ENCODE measurements at places on chromosomes 11 and 22.

DNA sequence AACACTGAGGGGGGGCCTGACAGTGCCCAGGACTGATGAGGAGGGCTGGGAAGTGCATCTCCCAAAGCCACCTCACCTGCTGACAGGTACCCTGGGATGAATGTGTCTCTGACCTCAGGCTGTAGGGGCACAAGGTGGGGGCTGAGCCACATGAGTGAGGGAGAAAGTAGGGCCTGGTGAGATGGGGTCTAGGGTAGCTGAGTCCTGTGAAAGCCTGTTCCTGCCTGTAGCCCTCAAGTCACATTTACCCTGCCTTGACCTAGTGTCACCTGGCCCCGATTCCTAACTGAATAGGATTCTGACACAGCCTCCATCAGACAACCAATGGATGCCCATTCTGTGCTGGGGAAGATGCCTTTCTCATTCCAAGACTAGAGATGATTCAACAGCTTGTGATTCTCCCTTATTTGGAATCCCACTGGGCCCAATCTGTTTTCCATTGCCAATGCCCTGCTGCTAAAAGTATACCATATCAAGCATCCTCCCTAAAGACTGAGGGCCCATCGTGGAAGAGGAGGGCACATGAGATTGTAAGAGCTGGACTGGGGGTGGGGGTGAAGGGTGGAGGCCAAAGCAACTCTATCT lies 11.1 kb upstream of the RFPL1 start:
- no peak for DNase-seq

DNA sequence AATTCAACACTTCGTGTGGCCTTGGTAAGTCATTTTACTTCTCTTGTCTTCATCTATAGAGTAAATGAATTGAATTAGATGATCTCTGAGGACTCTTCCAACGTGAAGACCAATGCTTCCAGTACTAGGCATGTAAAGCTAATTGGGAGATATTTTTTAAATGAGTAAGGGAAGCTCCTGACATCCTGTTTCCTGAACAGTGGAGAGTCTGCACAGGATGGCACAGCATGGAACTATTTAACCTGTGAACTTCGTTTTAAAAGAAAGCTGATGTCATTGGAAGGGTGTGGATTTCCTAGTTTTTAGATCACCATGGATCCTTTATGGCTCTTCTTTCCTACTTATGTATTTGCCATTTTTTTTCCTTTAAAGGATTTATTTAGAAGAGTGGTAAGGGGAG lies 48.4 kb upstream of the HSD17B12 start:
- no peak for DNase-seq

DNA sequence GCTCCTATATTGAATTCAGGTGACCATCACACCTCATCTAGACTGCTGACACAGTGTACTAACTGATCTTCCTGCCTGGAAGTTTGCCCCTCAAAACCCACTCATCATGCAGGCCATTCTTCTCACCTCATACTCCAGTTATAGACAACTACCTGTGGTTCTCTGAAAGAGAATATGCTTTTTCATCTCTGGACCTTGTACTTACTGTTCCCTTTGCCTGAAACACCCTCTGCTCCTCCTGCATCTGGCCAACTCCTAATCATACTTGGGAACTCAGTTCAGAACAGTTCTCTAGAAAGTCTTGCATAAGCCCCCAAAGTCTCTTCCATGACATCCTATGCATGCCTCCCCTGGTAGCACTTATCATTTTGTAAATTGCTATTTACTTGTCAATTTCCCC lies 28.2 kb upstream of the P4HA3 start:
- no peak for DNase-seq

- DNase-seq: no peak
Observed at GRCh38 chr11:10641912-10642697, 51.5 kb downstream of the IRAG1 start.

DNA sequence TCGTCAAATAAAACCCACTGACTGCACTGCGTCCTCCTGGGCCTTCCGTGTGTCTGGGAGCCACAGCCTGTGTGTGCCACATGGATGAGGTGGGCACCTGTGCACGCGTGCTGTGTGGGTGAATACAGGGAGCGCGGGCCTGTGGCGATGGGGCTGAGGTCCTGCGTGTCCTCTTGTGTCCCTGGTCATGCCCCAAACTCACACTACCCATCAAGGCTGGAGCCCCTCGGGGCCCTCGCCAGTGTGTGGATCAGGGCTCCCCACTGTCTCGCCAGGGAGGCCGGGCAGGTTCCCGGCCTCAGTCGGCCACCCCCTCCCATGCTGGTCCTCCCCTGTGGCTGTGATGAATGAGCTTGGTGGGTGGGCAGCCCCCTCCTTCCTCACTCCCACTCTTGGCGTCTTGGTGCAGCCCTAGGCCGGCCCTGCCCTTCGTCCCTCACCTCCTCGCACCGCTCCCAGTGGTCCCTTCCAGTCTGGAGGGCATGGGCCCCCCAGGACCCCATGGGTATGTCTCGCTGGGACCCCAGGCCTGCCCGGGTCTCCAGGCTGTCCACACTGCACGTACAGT lies 707 bp upstream of the CD151 start:
- DNase-seq: no peak

DNA sequence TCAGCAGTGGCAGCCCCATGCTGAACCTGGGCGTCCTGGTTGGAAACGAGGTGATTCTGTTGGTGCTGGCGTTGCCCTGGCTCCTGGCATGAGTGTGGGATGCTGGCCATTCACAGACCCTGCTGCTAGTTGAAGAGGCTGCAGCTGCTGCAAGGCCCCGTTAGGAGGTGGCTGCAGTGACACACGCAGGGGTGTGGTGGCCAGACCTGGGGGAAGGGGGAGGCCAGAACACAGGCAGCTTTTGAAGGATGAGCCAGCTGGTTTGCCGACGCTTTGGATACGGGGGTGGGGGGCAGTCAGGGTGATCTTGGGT lies 77.2 kb downstream of the MORC2 start:
- no peak for DNase-seq

DNA sequence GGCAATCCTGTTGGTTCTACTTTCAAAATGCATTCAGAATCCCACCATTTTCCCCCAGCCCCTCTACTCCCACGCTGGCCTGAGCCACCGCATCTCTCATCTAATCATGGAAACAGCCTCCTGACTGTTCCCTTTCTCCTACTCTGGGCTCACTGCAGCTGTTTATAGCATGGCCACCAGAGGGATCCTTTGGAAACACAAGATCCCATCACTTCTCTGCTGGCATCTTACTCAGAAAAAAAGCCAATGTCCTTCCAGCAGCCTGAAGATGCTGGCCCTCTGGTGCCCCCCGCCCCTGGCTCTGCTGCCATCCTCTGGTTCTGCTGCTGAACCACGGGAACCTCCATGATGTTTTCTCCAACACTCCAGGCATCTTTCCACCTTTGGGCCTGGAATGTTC lies 11.1 kb downstream of the MS4A8 start:
- no peak for DNase-seq

- DNase-seq: no peak
Observed at GRCh38 chr11:32602657-32603415, 19.2 kb downstream of the EIF3M start.

- no peak for DNase-seq
Observed at GRCh38 chr22:41713004-41713403, 13.7 kb downstream of the MEI1 start.

DNA sequence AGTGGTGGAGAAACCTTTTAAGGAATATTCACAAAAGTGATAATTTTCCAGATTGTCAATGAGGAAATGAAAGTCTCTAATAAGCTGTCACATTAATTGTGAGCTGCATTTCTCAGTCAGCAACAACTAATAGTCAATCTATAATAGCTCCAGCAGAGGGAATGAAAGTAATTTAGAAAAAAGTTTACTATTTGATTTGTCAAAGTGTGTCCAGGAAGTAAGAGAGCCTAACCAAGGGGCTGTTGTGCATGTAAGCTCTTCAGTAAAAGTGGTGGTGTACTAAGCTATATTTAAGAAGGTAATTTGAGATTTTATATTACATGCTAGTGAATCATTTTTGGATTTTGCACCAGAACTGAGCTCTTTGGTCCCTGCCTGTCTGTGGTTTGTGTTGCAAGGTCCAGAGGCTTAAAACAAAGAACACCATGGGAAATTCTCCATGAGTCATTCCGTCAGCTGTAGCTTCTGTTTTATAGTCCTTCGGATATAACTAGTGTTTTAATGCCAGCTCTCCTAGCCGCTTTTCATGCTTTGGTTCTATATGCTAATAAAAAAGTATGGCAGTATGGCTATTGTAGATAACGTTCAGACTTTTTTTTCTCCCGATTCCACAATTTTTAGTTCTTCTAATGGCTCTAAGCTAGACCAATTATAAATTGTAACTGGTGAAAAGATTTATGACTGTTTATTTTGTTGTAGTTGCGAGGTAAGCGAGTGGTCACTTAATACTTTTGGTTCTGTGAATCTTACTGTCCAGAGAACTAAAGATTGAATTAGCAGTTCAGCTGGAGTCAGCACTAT lies 64.6 kb downstream of the ARHGEF12 start:
- no peak for DNase-seq

DNA sequence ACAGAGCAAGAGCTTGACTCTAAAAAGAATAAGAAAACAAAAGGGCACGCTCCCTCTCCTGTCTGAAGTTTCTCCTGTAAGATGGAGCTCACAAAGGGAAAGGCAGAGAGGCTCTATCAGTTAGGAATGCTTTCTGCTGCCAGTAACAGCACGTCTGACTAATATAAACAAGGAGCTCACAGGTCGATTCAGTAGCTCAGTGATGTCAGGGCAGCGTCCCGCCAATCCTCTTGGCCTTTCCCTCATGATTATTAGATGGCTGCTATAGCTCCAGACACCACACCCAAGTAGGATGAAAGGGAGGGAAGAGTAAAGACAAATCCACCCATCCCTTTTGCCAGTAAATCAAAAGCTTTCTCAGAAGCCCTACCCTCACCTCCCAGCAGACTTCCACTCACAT lies 51.3 kb upstream of the HMGXB4 start:
- DNase-seq: no peak

DNA sequence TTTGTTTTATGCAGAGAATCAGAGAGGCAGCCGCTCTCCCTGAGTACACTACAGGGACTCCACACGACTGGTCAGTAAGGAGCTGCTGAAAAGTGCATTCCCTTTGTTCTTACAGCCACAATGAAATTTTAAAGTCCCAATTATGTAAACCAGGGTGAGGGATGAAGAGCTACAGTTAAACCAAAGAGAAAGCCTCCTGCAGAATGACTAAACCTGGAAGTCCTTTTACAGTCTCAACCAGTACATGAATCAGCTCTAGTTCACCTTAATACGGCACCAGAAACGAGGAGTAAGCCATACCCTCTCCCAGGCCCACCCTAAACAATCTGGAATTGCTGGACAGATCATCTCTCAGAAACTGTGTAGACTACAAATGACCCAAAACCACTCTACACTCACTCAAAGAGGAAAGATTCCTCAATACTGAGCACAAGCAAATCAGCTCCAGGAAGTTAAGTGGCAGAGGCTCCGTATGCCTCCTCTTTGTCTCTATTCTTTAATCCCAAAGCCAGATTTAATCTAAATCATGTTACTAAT lies 113.1 kb downstream of the RBFOX2 start:
- no peak for DNase-seq

DNA sequence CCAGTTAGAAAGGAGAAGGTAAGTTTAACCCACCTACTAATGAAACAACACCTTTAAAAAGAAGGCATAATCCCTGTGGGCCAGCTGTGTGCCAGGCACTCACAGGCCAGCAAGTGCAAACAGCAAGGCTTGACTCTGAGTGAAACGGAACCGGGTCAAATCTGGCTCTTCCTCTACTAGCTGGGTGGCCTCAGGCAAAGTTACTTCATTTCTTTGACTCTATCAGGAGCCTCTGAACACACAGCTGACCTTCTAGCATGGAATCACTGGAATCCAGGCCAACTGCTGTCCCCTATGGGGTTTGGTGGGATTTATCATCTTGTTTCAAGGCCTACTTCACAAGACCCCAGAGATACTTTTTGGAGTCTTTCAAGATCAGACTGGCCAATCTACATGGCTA lies 3.3 kb downstream of the RAB38 start:
- no peak for DNase-seq

DNA sequence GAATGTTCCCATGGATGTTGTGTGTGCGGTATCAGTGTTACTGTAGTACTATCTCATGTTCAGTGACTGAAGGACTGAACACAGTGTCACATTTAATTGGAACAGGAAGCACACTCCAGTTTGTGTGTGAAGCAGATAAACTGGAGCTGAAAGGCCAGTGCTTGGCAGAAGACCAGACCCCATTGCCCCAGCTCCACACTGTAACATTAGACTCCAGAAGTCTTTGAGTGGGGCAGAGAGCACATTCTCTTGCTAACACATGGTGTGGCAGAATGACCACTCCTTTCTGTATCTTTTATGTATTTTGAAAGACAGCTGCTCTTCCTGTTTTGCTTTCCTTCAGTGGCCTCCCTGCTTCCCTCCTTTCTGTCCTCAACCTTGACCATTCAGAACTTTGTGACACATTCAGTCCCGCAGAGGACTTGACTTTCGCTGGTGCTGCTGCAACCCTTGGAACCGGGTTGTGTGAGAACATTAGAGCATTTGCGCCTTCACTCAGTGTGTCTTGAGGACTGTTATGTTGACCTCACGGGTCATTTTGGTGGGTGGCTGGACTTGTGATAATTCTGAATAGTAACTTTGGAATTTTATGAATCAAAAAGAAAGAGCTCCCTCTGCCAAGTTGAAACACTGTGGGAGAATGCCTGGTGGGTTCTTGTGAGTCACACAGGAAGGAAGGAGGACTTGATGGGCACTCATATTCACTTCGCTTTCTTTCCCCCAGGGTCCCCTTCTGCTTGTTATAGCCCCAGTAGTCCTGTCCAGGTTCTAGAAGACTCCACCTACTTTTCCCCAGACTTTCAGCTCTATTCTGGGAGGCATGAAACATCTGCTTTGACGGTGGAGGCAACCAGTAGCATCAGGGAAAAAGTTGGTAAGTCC lies 26.4 kb downstream of the AMOTL1 start:
- DNase-seq: no peak

DNA sequence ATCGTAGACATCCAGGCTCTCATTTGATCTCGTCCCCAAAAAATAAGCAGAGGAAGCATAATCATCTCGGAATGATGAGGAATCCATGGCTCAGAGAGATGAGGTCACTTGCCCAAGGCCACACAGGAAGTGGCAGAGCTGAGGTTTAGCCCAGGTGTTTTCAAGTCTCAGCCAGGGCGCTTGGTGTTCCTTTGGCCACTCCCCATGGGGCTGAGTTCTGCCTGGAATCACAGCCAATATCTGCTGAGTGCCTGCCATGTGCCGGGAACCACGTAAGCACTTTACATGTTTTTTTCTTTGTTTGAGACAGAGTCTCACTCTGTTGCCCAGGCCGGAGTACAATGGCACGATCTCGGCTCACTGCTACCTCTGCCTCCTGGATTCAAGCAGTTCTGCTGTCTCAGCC lies 29.5 kb upstream of the MYH9 start:
- DNase-seq: no peak

DNA sequence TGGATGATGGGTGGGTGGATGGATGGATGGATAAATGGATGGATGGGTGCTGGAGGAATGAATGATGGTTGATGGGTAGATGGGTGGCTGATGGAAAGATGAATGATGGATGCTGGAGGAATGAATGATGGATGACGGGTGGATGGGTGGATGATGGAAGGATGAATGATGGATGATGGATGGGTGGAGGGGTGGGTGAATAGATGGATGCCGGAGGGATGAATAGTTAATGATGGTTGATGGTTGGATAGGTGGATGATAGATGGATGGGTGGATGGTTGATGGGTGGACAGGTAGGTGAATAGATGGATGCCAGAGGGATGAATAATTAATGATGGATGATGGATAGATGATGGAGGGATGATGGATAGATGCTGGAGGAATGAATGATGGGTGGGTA lies 41.4 kb downstream of the ANO1 start:
- DNase-seq: no peak

- no peak for DNase-seq
Observed at GRCh38 chr11:62622476-62623089, 797 bp upstream of the B3GAT3 start.

- no peak for DNase-seq
Observed at GRCh38 chr22:30371981-30372380, 15.2 kb downstream of the CCDC157 start.

- DNase-seq: no peak
Observed at GRCh38 chr11:5004424-5005274, 10.0 kb downstream of the OR51L1 start.
